ENCODE measurements at places on chromosomes 3 and 15.

GRCh38 chr3:13338231-13338630, 81.9 kb downstream of the NUP210 start:
- DNase-seq: no peak

DNA sequence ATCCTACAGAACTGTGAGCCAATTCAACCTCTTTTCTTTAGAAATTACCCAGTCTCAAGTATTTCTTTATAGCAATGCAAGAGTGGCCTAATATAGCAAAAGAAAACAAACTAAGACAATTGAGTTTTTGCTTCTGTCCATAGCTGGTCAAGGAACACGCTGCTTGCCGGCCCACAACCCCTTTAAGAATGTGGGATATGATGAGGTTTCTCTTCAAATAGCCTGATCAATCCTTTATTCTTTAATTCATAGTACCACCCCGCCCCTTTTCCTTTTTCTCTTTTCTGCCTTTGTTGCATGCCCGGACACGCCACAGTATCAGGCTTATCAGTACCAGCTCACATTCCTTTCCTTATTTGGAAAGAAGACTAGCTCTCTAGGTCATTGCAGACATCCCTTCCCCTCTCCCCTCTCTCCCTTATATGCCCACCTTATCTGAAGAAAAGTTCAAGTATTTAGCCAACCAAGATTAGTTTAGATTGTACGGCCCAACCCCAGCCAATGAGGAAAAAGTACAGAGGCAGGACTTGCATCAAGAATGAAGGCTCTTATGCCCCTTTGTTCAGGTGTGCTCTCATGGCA, 404.5 kb downstream of the OCA2 start:
- no peak for DNase-seq

- DNase-seq: no peak
These were observed 24.1 kb downstream of the RARB start for GRCh38 chr3:25452192-25452591.

DNA sequence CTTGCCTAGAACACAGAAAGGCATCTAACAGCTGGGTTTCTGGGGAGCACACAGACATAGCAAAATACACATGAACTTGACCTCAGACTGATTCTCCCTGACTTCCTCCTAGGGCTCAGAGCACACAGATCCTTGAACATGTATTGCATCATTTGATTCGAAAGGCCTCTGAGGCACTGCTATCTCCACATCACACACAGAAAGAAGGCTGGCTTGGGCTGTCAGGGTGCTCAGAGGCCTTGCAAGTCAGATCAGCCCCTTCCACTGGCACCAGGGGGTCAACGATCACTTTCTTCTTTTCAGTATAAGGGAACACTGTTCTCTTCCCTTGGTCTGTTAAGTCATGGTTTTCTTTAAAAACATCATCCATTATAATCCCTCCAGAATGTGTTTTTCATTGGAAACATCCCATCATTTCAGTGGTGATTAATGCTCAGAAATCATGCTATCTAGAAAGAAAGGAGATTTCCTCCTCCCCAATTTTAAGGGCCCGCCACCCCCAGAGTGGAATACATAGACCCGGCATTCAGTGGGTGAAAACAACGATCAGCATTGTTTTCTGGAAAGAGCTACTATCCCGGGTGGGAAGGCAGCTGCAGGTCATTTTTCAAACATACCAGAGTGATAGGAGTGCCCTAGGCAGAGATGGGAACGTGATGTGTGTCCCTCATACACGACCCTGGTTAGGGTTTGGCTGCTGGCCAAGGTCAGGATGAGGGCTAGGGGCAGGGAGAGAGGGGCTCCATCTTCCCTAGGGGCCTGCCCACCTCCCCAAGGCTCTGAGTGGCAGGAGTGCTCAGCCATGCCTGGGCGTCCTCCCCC, 253.3 kb upstream of the LYSMD4 start:
- DNase-seq: no peak
